Immature natural killer cell (primary cell): ENCODE measurements at places on chromosomes 1 and 21.

DNA sequence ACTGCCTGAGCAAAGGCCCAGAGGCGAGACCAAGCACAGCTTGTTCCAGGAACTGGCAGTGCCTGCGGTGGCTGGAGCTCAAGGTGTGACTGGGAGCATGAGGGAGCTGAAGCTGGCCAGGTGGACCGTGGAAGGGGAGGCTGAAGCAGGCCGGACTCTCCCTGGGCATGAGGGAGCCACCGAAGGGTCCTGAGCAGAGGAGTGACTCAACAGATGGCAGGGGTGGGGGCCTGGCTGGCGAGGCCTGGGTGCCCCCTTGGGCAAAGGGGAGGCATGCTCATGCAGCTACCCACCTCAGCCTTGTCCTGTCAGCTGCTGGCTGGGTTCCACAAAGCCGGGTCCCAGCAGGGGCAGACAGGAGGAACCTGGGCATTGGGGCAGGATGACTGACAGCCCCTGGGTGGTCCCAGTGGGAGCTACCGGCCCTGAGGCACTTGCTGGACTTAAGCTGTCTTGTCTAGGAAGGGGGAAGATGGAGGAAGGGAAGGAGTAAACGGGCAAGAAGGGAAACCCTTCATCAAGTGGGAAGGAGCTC, 118.9 kb downstream of the LACTBL1 start:
- DNase-seq, result no peak

DNA sequence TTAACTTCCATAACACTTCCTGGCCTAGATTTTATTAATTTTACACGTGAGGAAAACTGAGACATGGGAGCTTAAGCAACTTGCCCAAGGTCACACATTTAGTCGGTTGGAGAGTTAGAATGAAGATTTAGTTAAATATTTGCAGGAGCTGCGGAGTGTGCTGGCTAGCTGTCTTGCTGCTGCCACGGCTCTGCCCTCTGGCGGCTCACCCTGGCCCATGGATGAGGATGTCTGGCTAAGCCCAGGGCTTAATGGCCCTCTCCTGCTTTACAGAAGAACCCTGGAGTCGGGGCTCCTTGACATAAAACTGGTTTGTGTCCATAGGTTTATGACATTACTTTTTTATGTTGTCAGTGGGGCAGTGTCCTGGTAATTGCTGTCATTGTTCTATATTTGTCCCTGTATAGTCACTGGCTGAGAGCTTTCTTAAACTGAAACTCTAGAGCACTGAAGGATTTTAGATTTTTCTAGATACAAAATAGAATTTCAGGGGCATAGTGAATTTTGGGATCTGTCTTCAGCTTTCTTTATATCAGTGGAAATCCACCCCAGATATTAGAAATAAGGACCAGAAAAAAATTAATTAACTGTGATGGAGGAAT, 88.9 kb upstream of the WLS start:
- no peak for DNase-seq

GRCh38 chr1:98389809-98390208, 271.7 kb upstream of the SNX7 start:
- no peak for DNase-seq

DNA sequence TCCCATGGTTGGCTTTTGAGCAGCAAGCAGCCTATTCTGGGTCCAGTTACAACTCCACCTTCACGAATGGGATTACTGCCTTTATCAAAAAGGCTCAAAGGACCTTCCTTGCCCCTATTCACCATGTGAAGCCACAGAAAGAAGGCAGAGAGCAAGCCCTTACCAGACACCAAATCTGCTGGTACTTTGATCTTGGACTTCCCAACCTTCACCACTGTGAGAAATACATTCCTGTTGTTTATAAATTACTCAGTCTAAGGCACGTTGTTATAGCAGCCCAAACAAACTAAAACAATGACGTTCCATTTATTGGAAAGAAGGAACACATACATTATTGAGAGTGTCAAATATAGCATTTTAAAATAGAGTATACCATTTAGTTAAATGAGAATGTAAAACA, 1557.9 kb downstream of the PLA2G4A start:
- DNase-seq, result no peak

GRCh38 chr1:57086154-57086553, 120.3 kb upstream of the C8B start:
- DNase-seq, result no peak

DNA sequence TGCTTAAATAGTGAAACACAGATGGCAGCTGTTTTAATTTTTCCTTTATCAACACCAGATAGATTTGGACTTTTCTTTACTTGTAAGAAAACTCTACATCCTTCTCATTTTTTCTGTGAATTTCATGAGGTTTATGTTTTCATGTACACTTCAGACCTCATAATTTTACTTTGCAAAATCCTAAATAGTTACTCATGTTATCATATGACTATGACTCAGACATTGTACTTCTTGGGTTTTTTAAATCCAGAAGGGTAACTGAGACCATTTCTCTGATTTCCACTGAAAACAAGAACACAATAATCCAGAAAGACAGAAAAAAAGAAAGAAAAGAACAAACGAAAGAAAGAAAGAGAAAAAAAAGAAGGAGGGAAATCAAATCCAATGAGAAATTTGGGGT, 1021.6 kb downstream of the NCAM2 start:
- no peak for DNase-seq

DNA sequence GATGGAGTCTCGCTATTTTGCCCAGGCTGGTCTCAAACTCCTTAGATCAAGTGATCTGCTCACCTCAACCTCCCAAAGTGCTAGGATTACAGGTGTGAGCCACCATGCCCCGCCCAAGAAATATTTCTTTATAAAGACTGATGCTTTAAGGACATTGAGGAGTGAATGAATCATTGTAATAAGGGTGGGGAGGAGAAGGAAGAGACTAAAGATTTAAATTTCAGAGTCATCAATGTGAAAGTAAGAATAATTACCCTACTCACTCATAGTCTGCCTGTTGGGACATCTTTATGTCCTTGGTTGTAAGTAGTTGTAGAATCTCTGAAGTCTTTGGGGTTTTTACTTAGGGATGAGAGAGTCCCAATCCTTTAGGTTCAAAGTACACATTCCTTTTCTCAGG, 7.3 kb downstream of the KDM1A start:
- no peak for DNase-seq
